ENCODE measurements at places on chromosomes 1 and 21.

GRCh38 chr1:77642196-77642595 lies 40.3 kb downstream of the ZZZ3 start:
- no peak for DNase-seq

- DNase-seq = no peak
Observed at GRCh38 chr1:118257946-118258345, 72.9 kb upstream of the SPAG17 start.

DNA sequence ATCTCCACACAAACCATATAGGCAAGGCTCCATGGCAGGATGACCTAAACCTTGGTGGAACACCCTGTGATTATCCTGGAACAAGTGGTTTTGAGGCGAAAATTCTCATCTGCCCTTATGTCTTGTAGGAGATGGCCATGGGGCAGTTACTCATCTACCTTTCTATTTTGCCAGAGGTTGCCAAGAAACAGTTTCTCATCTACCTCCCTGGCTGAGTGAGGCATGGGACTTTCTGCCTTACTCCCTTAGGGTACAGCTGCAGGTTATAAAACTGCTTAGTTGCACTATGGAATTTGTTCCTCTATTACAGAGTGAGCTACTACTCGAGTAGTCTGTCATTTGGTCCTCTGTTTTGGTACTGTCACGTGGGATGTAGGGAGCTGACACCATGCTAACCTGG lies 31.3 kb upstream of the GUCA2A start:
- no peak for DNase-seq

DNA sequence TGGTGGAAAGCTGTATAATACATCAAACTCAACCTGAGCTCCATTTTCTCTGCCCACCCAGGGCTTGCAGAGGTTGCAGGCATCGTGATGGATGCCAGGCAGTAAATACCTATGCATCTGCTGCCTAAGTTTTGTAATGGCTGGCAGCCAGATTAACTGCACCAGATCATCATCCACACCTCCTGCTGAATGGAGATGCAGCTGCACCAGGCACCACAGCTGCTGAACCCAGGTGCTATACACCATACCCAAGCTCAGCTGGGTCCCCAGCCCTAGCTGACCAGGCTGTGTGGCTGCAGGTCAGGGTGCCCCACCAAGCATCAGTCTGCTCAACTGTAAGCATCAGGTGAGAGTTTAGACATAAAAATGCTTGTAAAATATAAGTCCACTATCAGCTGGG lies 6.7 kb upstream of the SNAPIN start:
- DNase-seq = no peak

DNA sequence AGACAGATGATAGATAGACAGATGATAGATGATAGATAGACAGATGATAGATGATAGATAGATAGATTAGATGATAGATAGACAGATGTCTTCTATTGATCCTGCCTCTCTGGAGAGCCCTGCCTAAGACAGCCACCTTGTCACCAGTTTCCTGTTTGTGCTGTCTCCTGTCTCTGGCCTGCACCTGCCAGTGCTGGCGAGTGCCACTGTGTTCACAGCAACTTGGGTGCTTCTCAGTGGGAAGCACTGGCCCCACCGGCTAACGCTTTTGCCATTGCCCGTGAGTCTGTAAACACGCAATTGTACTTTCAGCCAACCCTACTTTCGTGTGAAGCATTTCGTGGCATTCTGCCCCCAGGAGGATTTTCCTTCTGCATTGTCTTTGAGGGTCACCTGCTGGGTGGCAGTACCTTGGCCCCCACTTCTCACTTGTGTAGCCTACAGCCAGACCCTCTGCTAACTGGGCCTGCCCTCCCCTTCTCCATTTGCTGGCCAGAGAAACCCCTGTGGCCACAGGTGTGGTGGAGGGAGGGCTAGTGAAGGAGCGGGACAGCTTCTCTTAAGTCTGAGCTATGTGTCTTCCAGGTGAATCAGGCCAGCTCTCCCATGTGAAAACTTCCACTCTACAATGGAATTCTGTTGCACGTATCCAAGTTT lies 23.4 kb upstream of the PDE9A start:
- no peak for DNase-seq
